Uterine smooth muscle cell (primary cell): ENCODE measurements at places on chromosomes 3 and 15. TPM values are rescaled to one million over a fixed set of nuclear protein-coding genes. Genes with fewer than 3 reads are reported as not detected.

Gene KLF15
- total RNA-seq, result 1.5 and 3.4 TPM in 2 replicates

Gene GPR62
- 0.12 TPM in 1 of 2 replicates, not detected in the other for total RNA-seq

Gene GNAT1
- total RNA-seq, result not detected in 2 replicates

Gene PEX5L
- total RNA-seq, result 3.7 and 9.3 TPM in 2 replicates

Gene CCR8
- total RNA-seq, result not detected in 2 replicates

Gene RAB43
- 11.4 and 13.2 TPM in 2 replicates for total RNA-seq

Gene STRA6
- 3.9 and 4.5 TPM in 2 replicates for total RNA-seq

Gene CCPG1
- total RNA-seq, result 39.6 and 94.9 TPM in 2 replicates

Gene RHOV
- total RNA-seq, result not detected in 2 replicates
